ENCODE measurements at places on chromosomes 5 and 9.

DNA sequence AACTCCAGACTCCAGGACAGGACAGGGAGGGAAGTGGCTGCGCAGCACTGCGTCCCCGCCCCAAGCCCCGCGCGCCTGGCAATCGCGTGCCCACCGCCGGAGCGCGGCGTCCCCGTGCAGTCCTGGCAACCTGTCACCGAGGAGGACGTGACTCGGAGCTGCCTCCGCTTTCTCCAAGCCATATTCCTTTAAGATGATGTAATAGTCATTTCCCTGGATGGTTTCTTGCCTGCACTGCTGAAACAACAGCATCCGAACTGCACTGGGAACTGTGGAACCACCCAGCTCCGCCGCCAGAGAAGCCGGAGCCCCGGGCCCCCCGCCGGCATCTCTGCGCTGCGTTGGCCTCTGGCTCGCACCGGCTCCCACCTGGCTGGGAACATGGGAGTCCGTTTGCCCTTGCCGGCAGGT lies 34.5 kb downstream of the KCTD16 start:
- DNase-seq: no peak

GRCh38 chr5:75567710-75568109 lies 43.5 kb upstream of the ANKDD1B start:
- DNase-seq: no peak

DNA sequence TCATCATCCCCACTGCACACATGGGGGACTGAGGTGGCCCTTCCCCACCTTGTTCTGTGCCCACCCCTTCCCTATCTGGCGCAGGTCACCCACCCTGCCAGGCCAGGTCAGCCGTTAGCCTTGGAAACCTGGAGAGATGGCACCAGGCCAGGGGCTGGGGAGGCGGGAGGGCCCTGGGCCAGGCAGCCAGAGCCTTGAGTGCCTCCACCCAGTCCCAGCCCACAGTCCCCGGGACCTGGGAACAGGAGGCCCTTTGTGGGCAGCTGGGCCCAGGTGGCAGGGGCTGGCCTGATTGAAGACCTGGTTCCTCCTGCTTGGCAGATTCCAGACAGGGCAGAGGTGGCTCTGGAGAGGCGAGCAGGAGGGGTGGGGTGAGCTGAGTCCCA lies 70.6 kb downstream of the LRSAM1 start:
- no peak for DNase-seq

GRCh38 chr9:81824802-81825730 lies 103.2 kb upstream of the SPATA31D4 start:
- no peak for DNase-seq

GRCh38 chr5:15844253-15844652 lies 335.3 kb downstream of the MARCHF11 start:
- DNase-seq: no peak

GRCh38 chr5:177023303-177023664 lies 788 bp downstream of the ZNF346 start:
- DNase-seq: no peak
